Subcutaneous adipose tissue (tissue), 4 donors: ENCODE measurements at places on chromosomes 12 and 14. TPM values are rescaled to one million over a fixed set of nuclear protein-coding genes. Genes with fewer than 3 reads are reported as not detected.

The FAM222A gene
- not detected for total RNA-seq

The PMCH gene
- not detected for total RNA-seq

The LYZ gene
- 47.7 TPM for total RNA-seq

The MYH6 gene
- total RNA-seq, result not detected

The PRH2 gene
- total RNA-seq, result not detected

The ABCB9 gene
- total RNA-seq, result 1.6 TPM

The LAG3 gene
- 1.4 TPM for total RNA-seq

The RNASE3 gene
- total RNA-seq, result not detected

The C12orf54 gene
- total RNA-seq, result not detected

The C1RL gene
- total RNA-seq, result 114 TPM

The HCAR2 gene
- 12.1 TPM for total RNA-seq
